ENCODE measurements at places on chromosomes 7 and 10. TPM values are rescaled to one million over a fixed set of nuclear protein-coding genes. Genes with fewer than 3 reads are reported as not detected.

CYP2C19 gene
- not detected for total RNA-seq

FAM20C gene
- 71.2 TPM for total RNA-seq

AZGP1 gene
- not detected for total RNA-seq

CRYGN gene
- not detected for total RNA-seq

PKD2L1 gene
- not detected for total RNA-seq

CCDC172 gene
- total RNA-seq = not detected

GIMAP8 gene
- total RNA-seq = not detected

CALML5 gene
- total RNA-seq = not detected

IL6 gene
- total RNA-seq = 9.5 TPM

PTPN20 gene
- 0.35 TPM for total RNA-seq

HTRA1 gene
- total RNA-seq = 49.6 TPM

MYL10 gene
- not detected for total RNA-seq

SPRN gene
- total RNA-seq = 0.89 TPM

ZNF117 gene
- 2.6 TPM for total RNA-seq

LBX1 gene
- total RNA-seq = not detected

SPAM1 gene
- total RNA-seq = not detected

SFR1 gene
- total RNA-seq = 11.0 TPM

SLC18A3 gene
- total RNA-seq = not detected

TIMM23 gene
- total RNA-seq = 129 TPM

HILPDA gene
- total RNA-seq = 7.8 TPM

ADAM8 gene
- 22.2 TPM for total RNA-seq

LOXL4 gene
- 57.2 TPM for total RNA-seq

EBLN1 gene
- not detected for total RNA-seq

TMEM176B gene
- total RNA-seq = 0.58 TPM

STEAP1B gene
- total RNA-seq = 3.2 TPM

HHEX gene
- total RNA-seq = 3.9 TPM

SFTPA1 gene
- total RNA-seq = not detected

IQUB gene
- total RNA-seq = 0.53 TPM

OPN4 gene
- total RNA-seq = not detected

CRPPA gene
- 0.89 TPM for total RNA-seq

SLC26A5 gene
- total RNA-seq = not detected

AIFM2 gene
- total RNA-seq = 8.2 TPM

CADPS2 gene
- 20.8 TPM for total RNA-seq

COBL gene
- total RNA-seq = not detected

PI4K2A gene
- 33.5 TPM for total RNA-seq

CPA5 gene
- not detected for total RNA-seq

BCL7B gene
- total RNA-seq = 56.7 TPM

PIK3AP1 gene
- total RNA-seq = 0.29 TPM

ANKRD61 gene
- not detected for total RNA-seq

TMEM139 gene
- total RNA-seq = not detected

INMT gene
- total RNA-seq = 6.6 TPM

KBTBD2 gene
- 22.5 TPM for total RNA-seq

AKR1C4 gene
- total RNA-seq = not detected

SDK1 gene
- 2.0 TPM for total RNA-seq

GATAD1 gene
- 15.6 TPM for total RNA-seq

All from myometrial cell (primary cell).